ENCODE measurements at places on chromosomes 16 and 17.

GRCh38 chr17:18896146-18896545 lies 38.2 kb downstream of the PRPSAP2 start:
- DNase-seq, result no peak

DNA sequence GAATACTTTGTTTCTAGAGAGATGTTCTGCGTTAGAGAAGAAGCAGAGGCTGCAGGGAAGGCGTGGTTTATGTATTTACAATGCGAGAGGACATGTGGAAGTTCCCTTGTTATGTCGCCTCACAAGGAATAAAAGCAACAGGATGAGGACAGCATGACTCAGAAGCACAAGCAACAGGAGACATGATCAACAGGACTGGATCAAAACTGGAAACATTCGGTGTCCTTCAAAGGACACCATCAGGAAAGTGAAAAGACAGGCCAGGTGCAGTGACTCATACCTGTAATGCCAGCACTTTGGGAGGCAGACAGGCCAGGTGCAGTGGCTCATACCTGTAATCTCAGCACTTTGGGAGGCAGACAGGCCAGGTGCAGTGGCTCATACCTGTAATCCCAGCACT lies 52.6 kb downstream of the CCDC57 start:
- no peak for DNase-seq

- DNase-seq, result no peak
These were observed 13.2 kb downstream of the RAB40B start for GRCh38 chr17:82685291-82685690.

DNA sequence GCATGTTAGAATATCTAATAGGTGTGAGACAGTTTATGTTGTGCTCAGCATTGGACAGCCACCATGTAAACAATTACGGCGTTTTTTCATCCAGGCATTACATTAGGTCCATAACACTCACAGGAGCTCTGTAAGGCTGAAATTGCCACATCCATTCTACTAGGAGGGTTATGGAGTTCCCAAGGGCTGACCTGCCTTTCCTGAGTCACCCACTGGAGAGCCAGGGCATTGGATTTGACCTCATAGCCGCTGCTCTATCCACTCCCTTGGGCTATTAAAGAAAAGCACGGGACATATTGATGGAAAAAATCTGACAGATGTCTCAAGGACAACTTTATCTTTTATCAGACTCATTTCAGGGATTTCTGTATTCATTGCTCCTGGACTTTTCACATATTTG lies 306.3 kb upstream of the HSBP1 start:
- no peak for DNase-seq

GRCh38 chr16:82005027-82005830 lies 6.0 kb downstream of the SDR42E1 start:
- DNase-seq, result no peak

DNA sequence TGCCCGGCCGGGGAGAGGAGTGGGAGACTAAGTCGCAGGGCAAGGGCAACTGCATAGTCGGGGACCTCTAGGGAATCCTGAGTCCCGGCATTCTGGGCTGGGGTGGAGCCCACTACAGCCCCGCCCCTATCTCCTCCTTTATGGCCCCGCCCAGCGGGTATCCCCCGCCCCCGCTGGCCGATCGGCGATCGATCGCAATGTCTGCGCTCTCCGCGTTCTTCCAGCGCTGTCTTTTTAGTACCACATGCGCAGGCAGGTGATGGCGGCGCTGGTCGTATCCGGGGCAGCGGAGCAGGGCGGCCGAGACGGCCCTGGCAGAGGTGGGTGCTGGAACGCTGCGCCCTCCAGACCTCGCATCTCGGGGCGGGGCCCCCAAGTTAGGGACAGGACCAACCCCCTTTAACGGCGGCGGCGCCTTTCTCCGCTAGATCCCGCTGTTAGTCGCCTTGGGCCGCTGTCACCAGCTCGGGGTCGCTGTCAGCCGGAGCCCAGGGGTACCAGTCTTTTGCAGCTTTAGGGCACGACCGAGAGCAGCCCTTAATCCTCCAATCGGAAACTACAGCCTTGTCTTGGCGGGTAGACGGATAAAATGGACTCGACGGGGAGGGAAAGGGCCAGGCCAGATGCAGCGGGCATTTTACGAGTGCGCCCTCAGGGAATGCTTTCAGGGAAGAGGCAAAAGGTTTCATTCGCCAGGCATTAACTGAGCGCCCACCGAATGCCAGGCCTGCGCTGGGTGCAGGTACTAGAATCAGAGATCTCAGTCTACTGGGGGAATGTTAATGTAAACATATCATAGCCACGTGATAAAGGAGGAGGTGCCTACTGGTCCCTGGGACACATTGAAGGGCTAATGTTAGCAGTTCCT lies at the start of gene DPH1:
Gene DPH1 (plus strand): TSS at position 243 of the 868 bp plus-strand sequence. CDS start 17 bp downstream, at position 260.
- peak; percentile 88 for DNase-seq

DNA sequence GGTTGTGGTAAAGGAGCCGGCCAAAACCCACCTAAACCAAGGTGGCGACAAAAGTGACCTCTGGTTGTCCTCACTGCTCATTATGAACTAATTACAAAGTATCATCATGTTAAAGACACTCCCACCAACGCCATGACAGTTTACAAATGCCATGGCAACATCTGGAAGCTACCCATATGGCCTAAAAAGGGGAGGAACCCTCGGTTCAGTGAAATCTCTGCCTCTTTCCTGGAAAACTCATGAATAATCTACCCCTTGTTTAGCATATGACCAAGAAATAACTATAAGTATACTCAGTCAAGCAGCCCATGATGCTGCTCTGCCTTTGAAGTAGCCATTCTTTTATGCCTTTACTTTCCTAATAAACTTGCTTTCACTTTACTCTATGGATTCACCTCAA lies 72.2 kb downstream of the CYLD start:
- DNase-seq, result no peak

DNA sequence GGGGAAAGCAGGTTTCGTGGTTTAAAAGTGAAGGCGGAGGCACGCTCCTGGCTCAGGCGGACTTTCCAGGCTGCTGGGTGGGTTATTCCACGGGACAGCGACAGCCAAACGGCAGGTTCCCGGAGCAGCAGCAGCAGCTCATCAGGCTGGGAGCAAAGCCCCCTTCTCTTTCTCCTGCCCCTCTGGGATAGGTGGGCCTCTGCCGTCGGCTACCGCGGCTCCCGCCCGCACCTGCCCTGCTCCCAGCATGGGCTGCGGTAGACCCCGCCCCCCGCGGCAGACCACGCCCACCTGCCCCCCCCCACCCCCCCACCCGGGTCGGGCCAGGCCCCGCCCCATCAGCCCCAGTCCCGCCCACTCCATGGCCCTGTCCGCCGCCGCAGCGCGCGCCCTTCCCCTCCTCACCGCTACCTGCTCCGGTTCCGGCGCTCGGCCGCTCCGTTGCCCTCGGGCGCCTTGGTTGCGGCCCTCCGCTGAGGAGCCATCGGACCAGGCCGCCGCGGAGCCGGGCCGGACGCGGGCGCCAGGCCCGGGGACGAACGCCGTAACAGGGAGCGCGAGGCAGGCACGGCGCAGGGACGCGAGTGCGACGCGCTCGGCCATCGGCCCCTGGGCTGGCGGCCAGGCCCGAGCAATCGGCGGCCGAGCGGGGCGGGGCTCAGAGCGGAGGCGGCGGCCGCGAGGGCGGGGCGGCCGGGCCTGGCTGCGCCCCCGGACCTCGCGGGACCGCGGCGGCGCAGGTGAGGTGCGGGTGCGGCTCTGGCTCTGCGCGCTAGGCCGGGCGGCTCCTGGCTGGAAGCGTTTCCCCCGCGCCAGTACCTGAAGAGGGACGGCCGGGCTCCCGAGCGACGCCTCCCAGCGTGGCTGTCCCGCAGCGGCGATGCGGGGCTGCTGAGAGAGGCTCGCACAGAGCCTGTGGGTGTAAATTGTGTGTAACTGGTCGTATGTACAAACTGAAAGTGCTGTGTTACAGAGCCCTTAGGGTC lies at the start of the genes HEXD and OGFOD3:
Gene HEXD (plus strand): TSS at position 347 of the 986 bp plus-strand sequence. CDS start 1,453 bp downstream, outside the sequence.
Gene OGFOD3 (minus strand): TSS at position 586 of the 986 bp plus-strand sequence. CDS start 101 bp downstream, at position 485.
- peak; percentile 84 for DNase-seq

GRCh38 chr17:49369089-49369488 lies 7.0 kb upstream of the ZNF652 start:
- no peak for DNase-seq

DNA sequence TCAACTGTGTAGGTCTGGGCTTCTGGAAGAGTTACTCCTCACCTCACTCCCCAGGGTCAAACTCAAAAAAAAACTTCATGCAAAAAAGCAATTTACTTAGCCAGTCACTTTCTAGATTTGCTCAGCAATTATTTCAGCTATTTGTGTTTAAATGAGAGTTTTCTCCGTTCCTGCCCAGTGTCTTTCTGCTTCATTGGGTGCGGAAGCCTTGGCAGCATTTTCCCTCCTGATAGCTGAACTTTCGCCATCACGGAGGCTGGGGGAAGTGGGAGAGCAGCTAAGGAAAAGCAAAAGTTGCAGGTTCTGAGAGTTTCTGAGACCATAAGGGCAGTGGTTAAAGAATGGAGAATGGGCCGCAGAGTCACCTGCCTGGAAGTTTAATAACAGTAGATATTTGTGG lies 287.1 kb upstream of the DYNLRB2 start:
- DNase-seq, result no peak

GRCh38 chr16:76343769-76344168 lies 66.6 kb downstream of the CNTNAP4 start:
- DNase-seq, result no peak

GRCh38 chr17:14845591-14846281 lies 419.4 kb downstream of the PMP22 start:
- DNase-seq, result no peak

- DNase-seq, result no peak
These were observed 551 bp downstream of the WDR81 start for GRCh38 chr17:1724869-1725641.

DNA sequence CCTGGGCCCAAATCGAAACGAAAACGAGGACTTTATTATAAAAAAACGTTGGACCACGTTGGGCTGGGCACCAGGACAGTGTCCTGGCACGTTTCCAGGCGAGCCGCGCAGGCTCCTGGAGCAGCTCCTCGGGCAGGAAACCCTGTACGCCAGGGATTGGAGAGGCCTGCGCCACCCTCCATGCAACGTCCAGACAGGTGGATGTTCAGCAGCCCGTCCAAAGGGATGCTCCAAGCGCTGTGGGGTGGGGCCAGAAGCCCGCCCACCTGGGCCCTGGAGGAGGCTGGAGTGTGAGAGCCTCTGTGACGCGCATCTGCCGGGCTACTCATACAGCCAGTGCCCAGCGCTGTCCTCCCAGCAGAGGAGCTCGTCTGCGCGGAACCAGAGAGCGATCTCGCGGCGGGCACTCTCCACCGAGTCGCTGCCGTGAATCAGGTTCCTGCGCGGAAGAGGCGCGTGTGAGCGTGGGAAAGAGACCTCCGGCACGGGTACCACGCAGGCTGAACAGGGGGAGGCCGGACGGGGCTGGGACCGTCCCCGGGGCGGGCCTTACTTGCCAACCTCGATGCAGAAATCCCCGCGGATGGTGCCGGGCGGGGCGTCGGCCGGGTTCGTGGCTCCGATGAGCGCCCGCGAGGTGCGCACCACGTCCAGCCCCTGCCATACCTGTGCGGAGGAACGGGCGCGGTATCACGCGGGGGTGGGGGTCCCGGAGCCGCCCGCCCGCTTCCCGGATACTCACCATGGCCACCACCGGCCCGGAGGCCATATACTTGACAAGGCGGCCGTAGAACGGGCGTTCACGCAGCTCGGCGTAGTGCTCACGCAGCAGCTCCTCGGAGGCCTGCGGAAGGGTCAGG lies 785 bp downstream of the NME3 start:
- peak; percentile 72 for DNase-seq

DNA sequence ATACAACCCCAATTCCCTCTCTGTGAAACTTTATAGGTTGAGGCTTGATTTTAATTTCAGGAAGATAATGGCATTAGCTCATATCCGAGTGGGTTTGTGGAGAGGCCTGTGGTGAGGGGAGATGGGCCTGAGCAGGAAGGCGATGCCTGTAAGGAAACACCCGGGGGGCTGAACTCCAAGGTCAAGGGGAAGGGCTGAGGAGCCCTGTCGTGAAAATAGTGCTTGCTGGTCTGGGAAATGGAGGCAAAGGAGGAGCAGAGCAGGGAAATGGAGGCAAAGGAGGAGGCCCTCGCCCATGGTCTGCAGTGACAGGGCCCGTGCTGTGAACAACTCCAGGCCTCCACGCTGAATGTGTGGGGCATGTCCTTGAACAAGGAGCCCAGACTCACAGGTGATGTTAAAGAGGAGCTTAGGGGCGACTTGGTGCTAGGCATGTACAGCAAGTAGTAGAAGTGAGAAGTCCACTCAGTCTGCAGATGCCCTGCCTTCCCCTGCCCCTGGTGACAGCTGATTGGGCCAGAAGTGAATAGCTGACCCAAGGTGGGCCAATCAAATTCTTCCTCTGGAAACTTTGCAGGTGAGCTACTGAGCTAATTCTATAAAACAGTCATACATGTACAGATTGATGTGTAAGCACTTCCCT lies 38.1 kb downstream of the MRPS23 start:
- DNase-seq, result no peak

GRCh38 chr17:69269131-69269998 lies 40.7 kb upstream of the ABCA10 start:
- DNase-seq, result no peak

DNA sequence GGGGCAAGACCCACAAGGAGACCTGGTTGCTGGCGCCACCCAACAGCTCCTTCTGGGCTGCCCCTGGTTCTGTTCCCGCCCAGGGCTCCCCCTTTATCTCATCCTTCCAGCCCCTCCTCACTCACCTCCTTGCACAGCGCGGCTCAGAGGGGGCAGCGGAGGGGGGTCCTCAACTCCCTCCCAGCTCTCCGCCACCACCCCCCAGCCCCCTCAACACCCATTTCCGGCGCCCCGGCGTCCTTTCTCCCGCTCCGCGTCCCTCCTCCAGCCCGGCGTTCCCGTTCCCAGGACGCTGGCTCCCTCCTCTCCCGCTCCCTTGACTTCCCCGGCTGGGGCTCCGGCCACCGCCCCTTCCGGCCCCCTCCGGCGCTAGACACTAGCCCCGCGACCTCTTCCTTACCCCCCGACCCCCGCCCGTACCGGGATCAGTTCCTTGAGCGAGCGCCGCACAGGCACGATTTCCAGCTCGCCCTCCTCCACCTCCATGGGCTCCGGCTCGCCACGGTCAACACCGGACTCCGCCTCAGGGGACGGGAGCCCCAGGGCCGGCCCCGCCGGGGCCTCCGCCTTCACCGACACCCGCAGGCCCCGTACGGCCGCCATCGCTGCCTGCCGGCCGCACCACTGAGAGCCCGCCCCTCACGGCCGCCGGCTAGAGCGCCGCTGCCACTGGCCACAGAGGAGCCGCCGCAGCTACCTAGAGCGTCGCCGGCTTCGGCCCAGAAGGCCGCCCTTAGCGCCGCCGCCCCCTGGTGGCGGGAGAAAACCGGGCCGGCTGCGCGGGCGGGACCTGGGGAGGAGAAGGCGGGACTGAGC lies at the start of gene NCBP3:
Gene NCBP3 (minus strand): TSS at position 626 of the 816 bp plus-strand sequence. CDS start 23 bp downstream, at position 603.
- peak; percentile 92 for DNase-seq

- DNase-seq, result no peak
These were observed 227.8 kb downstream of the CCDC182 start for GRCh38 chr17:57517273-57517631.

- peak; percentile 83 for DNase-seq
These were observed 34.0 kb downstream of the ADGRG5 start for GRCh38 chr16:57576429-57576870.

GRCh38 chr16:66588981-66589713 lies 9.9 kb downstream of the CMTM2 start:
- peak; percentile 49 for DNase-seq

Measured in stimulated activated CD4-positive, alpha-beta T cell treated with anti-CD3 and anti-CD28 coated beads, Interleukin-4, amount 100 ng/mL, for 1 hour (primary cell).